ENCODE measurements at places on chromosomes 12 and 14.

DNA sequence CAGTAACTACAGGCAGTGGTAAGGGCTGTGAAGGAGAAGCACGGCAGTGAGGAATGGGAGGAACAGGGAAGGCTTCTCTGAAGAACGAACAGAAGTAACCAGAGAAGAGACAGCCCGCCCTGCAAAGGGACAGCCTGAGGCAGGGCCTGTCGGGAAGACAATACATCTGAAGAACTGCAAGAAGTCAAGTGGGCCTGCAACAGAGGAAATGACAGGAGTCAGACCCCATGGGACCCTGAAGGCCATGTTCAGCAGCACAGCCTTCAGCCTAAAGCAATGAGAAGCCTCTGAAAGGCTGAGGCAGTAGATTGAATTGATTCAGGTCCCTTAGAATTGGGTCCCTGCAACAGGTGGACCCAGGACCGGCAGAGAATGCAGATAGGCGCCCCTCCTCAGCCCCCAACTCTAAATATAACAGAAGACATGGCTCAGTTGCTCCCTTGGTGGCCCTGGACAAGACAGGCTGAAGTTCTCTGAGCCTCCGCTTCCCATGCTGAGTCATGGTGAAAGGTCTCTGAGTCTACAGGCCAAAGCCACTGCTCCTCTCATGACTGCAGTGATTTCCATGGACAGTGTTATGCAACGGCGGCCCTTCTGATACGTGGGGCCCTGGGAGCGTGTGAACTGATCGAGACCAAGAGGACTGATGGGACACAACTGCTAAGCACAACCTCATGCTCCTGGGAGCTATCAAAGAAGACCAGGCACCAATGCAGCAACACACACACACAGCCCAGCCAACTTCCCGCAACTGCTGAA lies 10.8 kb upstream of the ACTR6 start:
- no peak for DNase-seq

- DNase-seq: no peak
These were observed 8.0 kb downstream of the RAN start for GRCh38 chr12:130879781-130880389.

DNA sequence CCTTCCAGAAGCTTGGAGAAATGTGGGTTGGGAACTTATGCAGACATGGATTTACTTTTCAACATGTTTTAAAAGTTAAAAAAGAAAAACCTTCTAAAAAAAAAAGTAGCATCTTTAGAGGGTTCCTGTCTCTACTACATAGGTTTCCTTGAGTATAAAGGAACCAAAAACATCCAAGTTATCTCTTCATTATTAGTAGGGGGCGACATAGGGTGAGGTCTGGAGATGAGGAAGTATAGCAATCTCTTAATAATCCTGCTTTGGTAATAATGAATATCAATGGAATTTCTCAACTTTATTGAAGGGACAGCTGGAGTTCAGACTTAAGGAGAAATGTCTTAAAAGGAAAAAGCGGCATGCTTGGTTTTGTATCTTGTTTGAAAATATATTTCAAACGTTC lies 6.5 kb upstream of the PLXNC1 start:
- no peak for DNase-seq

DNA sequence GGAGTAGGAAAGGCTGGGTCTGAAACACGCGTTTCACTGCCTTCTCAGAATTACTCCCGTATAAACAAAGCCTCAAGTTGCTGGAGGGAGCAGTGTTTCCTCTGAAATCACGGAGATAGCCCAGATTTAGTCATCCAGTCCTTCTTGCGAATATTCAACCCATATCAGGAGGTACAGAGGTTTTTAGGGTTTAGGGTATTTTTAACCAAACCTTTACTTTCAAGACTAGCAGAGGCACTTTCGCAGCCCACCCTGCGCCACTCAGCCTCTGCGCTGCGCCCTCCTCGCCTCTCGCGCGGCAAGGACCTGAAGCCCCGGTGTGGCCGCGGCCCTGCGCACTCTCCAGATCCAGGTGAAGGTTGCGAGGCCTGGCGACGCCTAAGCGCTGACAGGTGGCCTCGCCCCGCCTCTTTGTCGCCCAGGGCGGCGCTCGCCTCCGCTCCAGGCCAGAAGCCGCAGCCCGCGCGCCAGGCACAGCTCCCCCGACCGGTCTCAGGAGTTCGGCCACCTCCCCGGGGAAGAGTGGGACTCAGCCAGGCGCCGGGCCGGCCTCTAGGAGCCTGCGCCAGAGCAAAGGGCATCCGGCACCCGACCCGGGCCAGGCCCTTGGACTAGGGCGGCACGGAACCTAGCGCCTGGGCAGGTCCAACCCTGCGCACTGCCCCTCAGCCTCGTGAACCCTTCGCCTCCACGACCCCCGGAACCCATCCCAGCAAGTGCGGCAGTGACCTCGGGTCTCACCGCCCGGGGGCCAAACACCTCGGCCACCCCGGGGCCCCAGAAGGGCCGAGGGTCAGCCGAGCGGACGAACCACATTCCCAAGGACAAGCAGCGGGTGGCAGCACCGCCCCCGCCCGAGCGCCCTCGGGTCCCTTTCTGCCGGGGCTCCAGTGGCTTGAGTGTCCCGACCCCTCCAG lies 1.8 kb upstream of the SAMD4A start:
- DNase-seq: no peak

All from DMS153 (cell line).